ENCODE measurements at places on chromosomes 6 and 20. TPM values are rescaled to one million over a fixed set of nuclear protein-coding genes. Genes with fewer than 3 reads are reported as not detected.
A peak's percentile ranks its signal among the peaks of the same experiment; 100 is the strongest.

GRCh38 chr20:39961637-39962244 is 727.3 kb downstream of the MAFB start:
- DNase-seq, result no peak

DNA sequence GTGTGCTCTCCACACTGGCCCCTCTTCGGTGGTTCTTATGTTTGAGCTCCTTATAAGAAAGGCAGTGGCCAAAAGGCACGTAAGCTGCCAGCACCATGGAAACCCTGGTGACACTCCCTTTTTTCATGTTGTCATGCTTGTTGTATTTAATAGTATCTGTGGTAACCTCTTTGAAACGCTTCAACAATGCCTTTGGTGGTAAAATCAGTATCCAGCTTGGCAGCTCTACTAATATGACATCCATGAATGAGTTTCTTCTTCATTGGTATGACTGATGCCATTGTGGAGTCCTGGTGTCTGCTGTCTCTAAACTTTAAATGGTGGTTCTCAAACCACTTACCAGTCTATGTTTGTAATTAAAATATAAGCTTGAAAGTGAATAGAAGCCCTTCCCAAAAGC is 10.7 kb upstream of the MYLK2 start:
- DNase-seq, result no peak

DNA sequence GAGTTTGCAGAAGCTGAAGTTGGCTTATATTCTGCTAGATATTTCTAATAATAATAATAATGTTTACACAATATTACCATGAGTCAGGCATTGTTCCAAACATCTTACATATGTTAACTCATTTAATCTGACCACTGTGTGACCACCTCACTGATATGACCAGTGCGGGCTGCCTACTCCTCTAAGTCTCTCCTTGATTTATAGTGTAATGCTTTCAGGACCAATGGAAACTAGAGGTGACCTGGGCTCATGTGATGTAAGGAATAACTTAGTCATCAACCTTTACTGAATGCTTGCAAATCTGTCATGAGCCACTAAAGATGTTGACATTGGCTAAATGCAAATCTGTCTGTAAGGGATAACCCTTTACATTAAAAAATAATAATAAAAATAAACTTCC is 51.1 kb upstream of the GPR6 start:
- DNase-seq, result no peak

GRCh38 chr20:5835321-5835821 is 85.2 kb downstream of the SHLD1 start:
- DNase-seq, result peak; percentile 26

DNA sequence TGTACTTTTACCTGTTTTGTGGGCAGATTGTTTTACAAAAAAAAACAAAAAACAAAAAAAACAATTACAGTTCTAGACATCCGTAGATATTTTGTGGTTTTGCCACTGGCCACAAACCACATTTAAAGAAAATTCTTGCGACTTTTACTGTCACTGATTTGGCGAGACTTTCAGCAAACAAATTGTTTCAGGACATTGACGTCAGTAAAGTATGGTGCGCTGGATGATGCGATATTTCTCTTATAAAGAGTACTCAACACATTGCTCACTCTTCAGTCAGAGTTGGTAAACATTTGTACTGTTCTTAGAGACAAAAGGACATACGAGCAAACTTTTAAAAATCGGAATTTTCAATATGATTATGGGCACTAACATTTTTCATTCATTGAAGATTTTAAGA is 229.8 kb downstream of the HAO1 start:
- no peak for DNase-seq

DNA sequence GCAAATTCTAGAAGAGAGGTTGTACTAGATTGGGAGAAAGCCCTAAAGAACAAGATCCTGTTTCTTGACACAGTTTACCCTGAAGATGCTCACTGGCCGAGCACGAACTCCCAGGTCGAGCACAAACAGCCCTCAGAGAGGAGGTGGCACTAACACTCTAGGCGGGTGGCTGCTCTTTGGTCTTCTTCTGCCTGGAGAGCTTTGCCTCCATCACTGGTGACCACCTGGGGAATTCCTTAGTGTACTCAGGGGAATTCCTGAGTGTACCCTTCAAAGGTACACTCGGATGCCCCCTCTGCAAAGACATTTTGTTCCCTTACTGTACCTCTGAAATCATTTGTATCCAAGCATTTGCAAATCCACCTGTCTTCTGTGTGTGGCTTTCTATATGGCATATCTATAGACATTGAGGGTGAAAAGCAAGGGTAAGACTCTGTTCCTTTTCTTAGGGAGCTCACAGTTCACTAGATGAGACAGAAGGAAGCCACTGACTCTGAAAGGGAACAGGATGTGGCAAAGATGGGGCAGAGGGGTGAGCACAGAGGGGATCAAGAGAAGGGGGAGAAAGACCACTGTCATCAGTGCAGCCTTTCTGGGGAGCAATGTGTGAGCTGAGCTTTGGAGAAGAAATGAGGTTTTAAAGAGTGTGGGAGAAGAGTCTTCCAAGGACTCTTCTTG is 169.8 kb upstream of the PROKR2 start:
- no peak for DNase-seq

DNA sequence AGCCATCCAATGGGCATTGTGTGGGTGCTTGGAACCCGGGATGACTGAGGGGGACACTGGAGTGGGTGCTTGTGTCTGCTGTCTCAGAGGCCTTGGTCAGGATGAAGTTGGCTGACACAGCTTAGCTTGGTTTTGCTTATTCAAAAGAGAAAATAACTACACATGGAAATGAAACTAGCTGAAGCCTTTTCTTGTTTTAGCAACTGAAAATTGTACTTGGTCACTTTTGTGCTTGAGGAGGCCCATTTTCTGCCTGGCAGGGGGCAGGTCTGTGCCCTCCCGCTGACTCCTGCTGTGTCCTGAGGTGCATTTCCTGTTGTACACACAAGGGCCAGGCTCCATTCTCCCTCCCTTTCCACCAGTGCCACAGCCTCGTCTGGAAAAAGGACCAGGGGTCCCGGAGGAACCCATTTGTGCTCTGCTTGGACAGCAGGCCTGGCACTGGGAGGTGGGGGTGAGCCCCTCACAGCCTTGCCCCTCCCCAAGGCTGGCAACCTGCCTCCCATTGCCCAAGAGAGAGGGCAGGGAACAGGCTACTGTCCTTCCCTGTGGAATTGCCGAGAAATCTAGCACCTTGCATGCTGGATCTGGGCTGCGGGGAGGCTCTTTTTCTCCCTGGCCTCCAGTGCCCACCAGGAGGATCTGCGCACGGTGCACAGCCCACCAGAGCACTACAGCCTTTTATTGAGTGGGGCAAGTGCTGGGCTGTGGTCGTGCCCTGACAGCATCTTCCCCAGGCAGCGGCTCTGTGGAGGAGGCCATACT is 49.4 kb downstream of the PYGB start:
- no peak for DNase-seq

DNA sequence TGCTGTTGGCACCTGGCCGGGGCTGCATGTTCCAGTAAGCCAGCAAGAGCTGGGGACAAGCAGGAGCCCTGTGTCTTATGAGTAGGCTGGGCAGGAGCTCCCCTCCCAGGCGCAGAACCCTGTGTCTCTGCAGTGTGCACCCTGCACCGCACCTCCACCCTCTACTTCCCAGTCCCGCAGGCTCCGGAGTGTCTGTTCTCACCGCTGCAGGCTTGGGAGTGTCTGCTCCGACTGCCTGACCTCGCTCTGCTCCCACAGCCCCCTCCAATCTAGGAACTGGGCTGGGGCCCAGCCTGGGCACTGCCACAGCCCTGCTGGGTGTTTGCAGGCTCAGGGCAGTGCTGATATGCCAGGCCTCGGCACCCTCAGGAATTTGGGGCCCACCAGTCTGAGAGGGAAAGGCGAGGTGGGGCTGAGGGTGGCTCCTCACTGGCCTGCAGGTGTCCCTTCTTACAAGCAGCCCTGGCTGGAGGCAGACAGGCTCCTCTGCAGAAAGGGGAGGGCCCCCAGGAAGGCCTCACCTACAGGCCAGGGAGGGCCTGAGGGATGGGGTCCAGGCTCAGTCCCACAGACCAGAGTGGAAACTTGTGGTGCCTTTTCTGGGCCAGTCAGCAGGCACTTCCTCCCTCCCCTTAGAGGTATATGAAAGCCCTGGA is 871.6 kb upstream of the GJE1 start:
- no peak for DNase-seq

DNA sequence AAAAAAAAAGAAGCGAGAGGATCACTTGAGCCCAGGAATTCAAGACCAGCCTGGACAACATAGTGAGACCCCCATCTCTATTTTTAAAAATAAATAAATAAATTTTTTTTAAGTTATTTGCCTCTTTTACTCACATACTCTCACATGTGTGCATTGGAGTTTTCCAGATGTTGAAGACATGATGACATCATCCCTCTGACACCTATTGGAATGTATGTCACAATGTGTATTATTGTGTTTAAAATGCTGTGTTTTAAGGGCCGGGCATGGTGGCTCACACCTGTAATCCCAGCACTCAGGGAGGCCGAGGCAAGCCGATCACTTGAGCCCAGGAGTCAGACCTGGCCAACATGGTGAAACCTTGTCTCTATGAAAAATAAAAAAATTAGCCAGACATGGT is 17.8 kb upstream of the BTN1A1 start:
- no peak for DNase-seq

DNA sequence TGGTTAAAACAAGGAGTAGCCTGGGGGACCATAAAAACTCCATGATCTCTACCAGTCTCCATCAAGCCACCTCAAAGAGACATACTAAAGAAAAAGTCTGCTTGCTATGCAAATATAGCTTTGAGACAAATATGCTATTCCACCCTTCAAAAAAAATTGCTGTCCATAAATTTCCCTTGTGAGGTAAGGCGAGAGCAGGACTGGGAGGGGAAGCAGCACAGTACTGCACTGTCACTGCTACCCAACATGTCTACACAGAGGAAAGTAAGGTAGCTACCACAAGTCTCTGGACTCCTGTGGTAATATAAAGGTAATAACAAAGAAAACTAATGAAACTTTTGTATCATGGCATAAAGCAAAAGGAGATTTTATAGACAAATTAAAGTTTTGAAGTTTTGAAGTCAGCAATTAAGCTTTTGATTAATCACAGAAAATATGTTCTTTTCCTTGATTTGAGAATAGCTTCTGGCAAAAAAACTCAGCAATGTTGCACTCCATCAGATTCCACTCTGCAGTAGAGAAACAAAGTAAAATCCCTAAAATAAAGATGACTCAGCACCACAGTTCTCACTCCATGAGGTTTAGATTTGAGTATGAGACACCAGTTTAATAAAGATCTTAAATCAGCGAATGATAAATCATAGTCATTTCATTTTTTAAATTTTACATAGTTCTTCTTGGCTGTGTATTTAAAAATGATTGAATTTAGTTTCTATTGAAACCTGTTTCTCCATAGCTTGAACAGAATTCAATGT is 602.4 kb downstream of the COL12A1 start:
- no peak for DNase-seq

- DNase-seq, result no peak
Observed at GRCh38 chr6:43722920-43723545, 35.4 kb upstream of the MRPS18A start.

DNA sequence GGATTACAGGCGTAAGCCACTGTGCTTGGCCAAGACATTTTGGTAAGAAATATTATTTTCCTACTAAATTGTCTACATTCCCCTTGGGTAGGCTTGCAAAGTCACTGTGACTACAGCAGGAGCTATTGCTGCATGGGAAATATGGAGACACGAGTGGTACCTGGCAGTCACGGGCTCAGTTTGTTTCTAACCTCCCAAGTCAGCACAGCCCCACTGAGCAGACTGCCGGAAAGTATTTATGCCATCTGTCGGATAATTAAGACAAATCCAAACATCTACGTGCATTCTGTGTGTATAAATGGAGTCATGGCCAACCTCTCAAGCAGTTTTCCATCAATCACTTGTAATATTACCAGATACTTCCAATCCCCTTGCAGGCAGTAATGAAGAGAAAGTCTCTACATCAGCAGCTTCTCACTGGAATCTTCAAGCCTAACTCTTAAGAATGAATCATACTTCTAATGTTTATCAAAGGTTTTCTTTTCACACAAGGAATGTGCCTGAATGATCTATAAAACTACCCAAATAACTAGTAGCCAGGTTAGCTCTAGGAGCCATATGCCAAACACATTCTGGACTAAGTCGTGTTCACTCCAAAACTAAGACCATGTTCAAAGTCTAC is 20.1 kb downstream of the PSMB1 start:
- DNase-seq, result no peak

DNA sequence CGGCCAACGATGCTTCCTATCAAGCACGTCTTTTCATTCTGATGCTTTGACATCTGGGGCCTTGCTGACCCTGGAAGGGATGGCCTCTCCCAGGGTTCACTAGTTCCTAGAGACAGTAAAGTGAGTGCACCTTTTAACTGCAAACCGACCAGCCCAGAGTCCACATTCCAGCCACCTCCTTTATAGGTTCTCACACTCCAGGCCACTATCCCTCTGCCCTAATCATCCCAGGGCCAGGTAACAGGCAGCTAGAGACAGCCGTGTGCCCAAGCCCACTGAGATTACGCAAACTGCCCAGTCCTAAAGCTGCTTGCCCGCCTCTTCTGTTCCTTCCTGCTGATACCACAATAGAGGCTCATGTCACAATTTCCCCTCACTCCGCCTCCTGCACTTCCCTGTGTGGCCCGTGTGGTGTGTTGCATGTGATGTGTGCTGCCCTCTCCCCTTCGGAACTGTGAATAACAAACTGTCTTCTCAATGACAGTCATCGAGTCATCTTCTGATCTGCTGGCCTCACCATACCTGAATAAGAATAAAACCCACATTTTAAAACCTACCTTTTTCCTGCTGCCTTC is 123.7 kb upstream of the EXOC2 start:
- no peak for DNase-seq

GRCh38 chr6:169953686-169954085 is 202.3 kb downstream of the ERMARD start:
- DNase-seq, result no peak

DNA sequence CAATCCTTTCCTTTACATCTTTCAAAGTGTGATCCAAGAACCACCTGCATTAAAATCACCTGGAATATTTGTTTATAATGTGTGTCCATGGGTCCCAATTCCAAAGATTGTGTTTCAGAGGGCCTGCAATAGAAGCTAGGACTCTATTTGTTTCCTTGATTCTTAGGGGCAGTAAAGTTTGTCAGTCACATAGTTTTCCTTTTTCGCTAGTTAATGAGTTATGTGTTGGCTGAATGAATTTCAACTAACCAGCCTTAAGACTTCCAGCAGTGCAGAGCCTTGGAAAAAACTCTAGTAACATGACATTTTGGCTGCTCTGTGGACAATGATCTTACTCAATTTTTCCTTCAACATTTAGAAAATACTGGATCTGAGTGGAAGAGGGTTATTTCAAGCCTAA is 11.3 kb downstream of the FAM217A start:
- no peak for DNase-seq

GRCh38 chr20:19889011-19889953 is 127.9 kb upstream of the NAA20 start:
- peak; percentile 38 for DNase-seq

DNA sequence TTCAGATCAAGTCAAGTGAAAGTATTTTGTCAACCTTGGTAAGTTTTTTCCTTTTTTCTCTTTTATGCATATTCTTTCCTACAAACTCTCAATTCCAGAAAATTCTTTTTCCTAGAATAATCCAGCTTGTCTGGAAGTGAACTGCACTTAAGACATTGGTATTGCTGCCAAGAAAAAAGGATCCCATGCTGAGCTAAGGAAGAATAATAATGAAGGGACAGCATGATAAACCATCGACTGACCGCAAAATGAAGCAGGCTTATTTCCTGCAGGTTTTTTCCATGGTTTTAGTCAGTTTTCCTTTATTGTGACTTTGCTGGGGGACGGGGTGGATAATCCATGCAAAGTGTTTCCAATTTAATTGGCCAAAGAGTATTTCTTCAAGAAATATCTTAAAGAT is 857.6 kb upstream of the SLC35B3 start:
- no peak for DNase-seq

The RUNX2 gene
- total RNA-seq, result 2.9 TPM

The RBBP8NL gene
- total RNA-seq, result 0.81 TPM

Measured in testis (tissue), 5 donors.